ACHN (cell line): ENCODE measurements at places on chromosomes 2 and 18.
A peak's percentile ranks its signal among the peaks of the same experiment; 100 is the strongest.

DNA sequence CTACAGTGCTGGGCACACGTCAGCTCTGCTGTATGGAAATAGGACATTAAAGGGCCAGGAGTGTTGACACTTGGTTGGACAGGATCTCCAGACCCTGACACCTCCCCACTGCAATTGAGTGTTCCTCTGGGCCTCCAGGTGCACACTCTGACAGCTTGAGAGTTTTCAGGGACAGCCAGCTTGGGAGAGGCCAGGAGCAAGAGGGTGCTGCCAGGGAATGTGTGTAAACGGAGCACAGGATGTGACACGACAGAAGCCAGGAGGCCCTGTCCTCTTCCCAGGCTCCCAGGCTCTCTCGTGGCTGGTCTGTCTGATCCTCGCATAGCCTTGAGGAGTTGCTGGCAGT is 318.1 kb upstream of the HS6ST1 start:
- no peak for DNase-seq

DNA sequence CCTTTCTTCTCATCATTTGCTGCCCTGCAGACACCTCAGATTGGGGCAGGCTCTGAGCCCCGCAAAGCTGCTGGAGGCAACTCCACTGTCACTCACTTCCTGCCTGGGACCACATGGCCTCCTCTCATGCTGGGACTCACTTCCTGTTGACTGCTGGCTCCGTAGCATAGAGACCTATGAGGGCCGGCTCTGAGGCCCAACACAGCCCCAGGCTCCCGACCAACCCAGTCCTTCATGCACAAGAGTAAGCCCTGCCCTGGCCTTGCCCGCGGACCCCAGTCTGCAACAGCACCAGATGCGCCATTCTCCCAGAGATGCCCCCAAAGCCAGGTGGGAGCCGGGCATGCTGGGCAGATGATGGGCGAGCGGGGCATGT is 55.7 kb downstream of the DNMT3A start:
- no peak for DNase-seq

DNA sequence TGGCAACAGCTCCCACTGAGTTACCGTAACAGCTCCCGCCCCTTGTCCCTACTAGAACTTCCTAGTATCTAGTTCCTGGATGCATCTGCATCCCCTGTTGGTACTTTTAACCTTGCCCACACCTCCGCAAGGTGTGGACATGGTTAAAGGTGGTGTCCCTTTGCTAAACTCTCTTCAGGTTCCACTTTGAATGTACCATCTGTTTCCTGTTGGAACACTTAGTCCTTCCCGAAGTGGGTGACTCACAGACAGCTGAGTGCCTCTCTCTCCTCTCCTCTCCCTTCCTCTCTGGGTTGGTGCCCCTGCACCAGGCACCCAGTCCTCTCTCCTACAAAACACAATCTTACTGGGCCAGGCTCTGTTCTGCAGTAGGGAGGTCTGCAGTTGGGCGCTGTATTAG is 19.6 kb upstream of the REL start:
- no peak for DNase-seq

- no peak for DNase-seq
Observed at GRCh38 chr2:188610827-188611226, 319.2 kb downstream of the GULP1 start.

DNA sequence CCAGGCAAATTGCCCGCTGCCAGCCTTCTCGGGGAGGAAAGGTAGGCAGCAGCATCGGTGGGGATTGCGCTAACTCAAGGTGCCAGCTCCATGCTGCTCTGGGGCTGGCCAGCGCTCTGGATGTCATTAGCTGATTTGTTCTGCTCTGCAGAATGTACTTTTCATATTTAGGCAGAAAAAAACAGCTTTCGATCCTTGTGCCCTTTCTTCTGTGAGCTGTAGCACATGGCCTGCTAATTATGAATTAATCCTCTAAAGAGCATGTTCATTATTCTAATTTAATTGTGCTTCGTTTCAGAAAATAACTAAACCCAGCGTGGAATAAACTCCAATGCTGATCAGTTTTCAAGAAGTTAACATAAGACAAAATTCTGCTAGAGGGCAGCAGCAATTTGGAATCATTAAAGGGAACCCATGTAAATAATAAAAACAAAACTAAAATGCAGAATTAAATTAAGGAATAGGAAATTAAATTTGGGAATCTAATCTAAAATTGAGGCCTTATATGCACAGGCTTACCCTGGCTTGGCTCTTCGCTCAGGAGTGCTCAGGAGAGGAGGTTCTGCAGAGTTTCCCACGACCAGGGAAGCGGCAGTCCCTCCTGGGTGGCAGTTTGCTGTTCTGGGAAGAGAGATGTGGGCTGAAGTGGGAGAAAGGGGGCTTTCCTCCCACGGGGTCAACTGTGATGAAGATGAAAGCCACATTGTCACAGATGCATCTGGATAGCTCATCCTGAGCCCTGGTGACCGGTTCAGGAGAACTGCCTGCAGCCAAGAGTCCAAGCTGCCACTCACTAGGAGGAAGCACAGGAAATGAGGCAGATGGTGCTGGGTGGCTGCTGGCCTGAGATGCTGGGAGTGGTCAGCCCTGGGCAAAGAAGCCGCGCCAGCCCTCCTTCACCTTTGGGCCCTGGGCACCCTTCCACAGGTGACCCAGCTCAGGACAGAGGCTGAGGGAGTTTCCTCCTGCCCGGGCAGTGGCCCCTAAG is 93.2 kb upstream of the PKDCC start:
- DNase-seq = no peak

DNA sequence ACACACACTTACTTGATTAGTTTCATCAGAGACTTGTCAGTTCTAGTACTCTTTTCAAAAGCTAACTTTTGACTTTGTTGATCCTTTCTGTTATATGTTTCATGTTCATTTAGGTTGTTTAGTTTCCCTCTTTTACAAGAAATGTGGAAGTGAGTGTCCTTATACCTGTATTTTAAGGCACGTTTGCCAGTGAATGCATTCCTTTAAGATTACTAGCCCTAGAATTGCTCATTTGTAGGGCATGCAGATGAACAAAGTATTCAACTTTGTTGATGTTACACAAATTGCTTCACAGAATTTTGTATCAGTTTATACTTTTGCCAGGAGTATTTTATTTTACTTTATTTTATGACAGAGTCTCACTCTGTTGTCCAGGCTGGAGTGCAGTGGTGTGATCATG is 6.3 kb downstream of the IL1RL2 start:
- no peak for DNase-seq

DNA sequence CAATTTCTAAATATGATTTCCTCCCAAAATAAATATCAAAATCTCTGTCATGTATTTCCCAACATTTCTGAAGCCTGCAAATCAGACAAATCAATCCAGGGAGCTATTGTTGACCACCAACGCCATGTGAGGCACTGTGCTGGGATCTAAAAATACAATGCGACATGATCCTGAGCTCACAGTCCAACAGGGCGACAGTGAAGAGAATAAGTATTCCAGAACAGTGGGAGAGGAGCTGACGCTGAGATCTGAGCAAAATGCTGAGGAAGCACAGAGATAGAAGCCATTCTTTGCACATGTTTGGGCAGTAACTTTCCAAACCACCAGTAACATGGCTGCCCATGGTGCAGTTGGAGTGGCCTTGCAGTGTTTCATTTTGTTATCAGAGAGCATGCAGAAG is 412.5 kb downstream of the LRATD1 start:
- DNase-seq = no peak

GRCh38 chr2:161141033-161141432 is 19.2 kb upstream of the TANK start:
- DNase-seq = no peak

DNA sequence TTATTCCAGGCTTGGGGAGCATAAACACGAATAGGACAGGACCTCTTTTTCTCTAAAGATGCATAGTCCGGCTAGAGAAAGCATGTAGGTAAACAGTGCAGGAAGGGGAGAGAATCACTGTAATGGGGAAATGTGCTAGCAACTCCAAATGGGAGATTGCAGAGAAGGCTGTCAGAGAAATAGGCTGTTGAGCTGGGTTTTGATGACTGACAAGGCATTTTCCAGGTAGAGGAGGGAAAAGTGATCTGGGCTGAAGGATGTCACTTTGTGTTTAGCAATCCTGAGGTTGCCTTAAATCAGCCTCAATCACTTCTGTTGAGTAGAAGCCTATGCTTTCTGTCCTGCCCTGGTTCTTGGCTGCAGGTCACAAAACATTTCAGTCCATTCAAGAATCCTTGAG is 242.0 kb upstream of the MEIS1 start:
- no peak for DNase-seq

GRCh38 chr18:48857023-48857694 is 93.6 kb downstream of the SMAD7 start:
- DNase-seq = no peak

DNA sequence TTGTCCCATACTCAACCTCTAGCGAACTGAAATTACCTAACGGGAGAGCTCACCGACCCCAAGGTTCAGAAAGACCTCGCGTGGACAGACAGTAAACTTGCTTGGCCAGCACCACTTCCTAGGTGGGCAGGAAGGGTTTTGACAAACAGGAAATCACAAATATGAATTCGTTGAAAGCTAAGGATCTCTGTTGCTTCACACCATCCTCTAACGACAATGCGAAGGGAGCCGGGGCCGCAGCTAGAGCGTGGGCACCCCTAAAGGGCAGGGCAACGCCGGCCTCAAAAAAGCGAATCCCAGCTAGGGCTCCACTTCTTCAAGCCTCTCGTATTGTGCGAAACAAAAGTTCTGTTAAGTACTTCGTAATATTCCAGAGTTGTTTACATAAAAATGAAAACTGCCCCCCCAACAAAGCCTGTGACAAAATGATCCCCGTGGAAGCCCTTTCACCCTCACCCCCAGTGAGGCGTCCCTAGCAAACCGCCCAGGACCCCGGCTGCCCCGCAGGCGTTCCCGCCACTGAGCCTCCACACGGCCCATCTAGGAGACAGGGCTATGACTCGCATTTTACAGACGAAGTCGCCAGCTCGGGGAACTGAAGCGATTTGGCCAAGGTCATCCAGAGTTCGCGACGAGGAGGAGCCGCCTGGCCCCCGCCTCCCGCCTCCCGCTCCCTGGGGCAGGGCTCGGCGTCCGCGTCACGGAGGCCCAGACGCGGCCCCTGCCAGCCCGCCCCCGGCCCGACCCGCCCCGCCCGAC is 548 bp downstream of the KANSL3 start:
- DNase-seq = peak; percentile 95

- peak; percentile 35 for DNase-seq
Observed at GRCh38 chr18:49021433-49022129, 70.8 kb upstream of the SMAD7 start.

- no peak for DNase-seq
Observed at GRCh38 chr2:20652141-20652540, 1.2 kb upstream of the HS1BP3 start.

GRCh38 chr18:3042379-3042778 is 29.4 kb upstream of the LPIN2 start:
- DNase-seq = no peak

DNA sequence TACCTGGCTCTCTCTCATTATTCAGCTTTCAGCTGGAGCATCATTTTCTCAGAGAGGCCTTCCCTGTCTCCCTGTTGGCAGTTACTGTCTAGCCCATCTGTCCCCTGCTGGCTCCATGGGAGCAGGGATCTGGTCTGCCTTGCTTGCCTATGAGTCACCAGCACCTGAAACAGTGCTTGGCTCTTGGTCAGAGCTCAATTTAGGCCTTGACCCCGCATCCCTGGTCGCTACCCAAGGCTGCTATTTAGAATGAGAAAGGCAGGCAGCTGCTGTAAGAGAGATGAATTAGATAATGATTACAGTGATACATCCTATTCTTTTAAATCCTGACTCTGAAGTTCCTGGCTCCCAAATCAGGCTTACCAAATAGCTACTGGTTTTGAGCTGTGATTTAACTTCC is 32.9 kb downstream of the KCNE4 start:
- DNase-seq = no peak

DNA sequence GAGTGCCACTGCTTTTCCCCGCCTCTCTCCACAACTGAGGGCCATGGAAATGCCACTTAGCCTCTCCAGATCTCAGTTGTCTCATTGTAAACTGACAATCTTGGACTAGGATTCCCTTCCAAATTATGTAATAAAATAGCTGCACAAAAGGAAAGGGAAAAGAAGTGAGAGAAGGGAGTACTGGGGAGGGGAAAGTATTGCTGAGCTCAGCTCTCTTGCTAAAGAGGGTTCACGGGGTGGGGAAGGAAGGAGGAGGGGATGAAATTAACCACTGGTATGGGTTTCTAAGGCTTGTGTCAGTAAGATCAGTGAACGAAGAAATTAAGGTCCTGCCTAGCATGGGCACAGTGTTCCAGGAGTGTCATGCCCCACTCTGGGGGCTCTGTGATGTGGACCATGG is 417.3 kb downstream of the TGIF1 start:
- DNase-seq = no peak

- DNase-seq = peak; percentile 55
Observed at GRCh38 chr18:36075862-36076587, 8.7 kb upstream of the RPRD1A start.

DNA sequence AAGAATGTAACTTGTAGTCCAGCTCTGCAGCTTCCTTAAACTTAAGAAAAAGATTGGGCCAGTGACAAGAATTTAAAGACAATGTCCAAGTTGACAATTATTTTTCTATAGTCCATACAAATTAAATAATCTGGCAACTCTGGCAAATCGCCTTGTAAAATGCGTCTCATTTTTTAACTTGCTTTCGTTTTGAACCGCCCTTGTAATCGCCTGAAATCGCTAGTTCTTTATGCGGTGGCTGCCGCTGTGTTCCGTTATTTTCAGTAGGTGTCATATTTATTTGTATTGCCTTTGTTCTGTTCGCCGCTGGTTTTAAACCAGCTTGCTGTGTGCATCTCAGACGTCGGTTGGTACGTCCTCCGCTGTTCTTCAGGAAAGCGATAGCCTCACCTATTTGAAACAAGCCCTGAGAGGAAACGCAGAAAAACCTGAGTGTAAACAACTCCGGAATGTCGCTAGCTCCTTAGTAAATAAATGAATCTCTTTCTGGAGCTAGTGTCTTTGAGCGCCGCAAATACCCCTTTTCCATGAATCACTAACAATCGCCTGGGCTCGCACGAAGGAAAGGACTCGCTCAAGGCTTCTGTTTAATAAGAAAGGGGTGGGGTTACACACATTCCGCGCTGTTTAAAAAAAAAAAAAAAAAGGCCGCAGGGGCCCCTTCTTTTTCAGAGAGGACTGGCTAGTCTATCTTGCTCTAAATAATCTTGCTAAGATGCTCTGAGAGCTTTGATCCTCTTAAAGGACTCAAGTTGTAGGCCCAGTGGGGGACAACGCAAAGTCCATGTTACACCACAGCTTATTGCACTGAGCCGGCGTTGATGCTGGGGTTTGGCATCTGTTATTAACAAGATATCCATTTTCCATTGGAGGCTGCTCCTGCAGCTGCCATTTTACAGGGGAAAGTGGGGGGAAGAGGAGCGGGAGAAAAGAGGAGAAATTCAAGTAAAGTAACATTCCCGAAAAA is 3.0 kb downstream of the HOXD8 start:
- DNase-seq = peak; percentile 51

DNA sequence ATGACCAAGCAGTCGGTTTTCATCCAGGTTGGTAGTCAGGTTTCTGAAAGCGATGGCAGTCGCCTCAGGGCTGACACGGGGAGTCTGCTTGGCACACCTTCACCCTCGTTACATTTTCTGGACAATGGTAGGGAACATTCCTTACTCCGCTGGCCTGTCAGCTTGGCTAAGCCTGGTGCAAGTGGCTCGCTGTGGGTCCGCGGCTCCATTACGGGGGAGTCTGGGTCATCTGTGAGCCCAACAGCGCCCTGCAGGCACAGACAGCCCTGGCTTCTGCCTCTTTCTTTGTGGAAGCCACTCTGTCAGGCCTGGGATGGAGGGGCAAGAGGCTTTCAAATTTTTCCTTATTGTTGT is 95.6 kb downstream of the HDAC4 start:
- no peak for DNase-seq

GRCh38 chr2:169891593-169892298 is 64.5 kb downstream of the UBR3 start:
- DNase-seq = no peak
